Cerebellar nuclear complex (tissue), 1 donor: ENCODE measurements at places on chromosomes 1 and 21.

GRCh38 chr1:197783510-197783948 is 8.2 kb upstream of the DENND1B start:
- no peak for DNase-seq

- no peak for DNase-seq
Observed at GRCh38 chr1:205144751-205145150, 23.0 kb upstream of the RBBP5 start.

GRCh38 chr1:233491953-233492620 is 121.8 kb upstream of the KCNK1 start:
- no peak for DNase-seq

- DNase-seq, result no peak
Observed at GRCh38 chr1:179757933-179758332, 14.8 kb downstream of the FAM163A start.

- no peak for DNase-seq
Observed at GRCh38 chr1:21338573-21339355, 48.5 kb upstream of the ECE1 start.

- DNase-seq, result no peak
Observed at GRCh38 chr1:76006234-76006633, 68.3 kb upstream of the ST6GALNAC3 start.

DNA sequence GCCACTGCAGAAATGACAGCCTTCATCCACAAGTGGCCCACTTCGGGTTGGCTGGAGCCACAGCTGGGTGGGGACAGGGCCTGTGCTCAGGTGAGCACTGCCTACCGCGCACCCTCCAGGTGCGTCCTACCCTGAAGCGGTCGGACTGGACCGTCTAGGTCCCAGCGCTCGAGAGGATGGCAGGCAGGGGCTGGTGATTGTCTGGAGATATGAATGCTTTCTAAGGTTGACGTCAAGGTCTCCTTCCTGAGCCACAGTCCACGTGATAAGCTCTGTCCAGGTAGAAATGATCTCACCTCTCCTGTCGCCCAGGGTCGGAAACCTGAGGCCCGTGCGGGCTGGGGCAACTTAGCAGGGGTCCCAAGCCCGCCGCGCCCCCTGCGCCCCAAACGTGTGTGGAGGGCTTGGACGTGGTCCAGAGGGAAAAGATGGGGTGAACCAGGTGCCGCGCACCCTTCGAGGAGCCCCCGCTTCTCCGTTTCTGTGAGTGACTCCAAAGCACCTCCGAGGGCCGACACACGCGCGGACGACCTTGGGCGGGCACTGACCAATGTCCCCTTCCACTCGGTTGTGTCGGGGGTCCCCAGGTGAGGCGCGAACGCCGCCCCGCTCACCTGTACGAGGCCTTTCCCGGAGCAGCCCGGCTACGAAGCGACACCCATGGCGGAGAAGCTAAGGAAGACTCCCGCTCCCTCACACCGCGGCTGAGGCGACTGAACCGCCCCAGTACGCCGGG is 853 bp upstream of the DOP1B start:
- no peak for DNase-seq

DNA sequence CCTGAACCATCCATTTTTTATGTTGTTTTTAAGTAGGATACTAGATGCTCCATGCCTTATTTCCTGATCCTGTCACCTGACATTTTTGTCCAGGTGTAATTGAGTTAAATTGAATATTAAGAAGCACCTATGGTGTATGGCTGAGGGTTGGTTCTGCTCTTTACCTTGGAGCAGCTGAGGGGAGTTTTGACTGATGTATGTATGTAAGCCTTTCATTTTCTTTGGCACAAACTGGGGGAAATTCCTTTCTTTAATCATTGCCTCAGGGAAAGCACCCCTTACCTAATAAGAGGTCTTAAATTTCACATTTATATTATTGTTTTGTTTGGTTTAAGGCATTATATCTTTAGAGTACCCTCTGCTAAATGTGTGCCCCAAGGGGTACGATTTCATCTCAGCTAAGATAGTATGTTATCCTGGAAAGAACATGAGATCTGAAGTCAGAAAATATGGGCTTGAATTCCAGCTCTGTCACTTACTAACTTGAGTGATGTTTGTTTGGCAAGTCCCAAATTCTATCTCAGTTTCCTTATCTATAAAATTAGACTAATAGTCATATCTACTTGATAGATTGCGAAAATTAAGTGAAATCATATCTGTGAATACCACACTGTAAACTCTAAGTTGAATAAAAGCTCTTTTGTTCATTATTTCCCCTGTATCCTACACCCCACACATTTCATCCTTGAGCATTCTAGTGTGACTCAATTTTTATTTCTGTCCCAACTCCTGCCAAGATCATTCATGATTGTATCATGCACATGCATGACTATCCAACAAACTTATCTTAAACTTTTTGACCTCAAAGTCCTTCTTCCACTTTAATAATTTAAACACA is 57.7 kb upstream of the NUF2 start:
- no peak for DNase-seq

- no peak for DNase-seq
Observed at GRCh38 chr1:26279456-26280332, at the start of gene SH3BGRL3. Gene SH3BGRL3 (plus strand): TSS chr1:26280086. CDS start chr1:26280156, 70 bp downstream.

- no peak for DNase-seq
Observed at GRCh38 chr1:235442788-235443429, 61.3 kb downstream of the B3GALNT2 start.

DNA sequence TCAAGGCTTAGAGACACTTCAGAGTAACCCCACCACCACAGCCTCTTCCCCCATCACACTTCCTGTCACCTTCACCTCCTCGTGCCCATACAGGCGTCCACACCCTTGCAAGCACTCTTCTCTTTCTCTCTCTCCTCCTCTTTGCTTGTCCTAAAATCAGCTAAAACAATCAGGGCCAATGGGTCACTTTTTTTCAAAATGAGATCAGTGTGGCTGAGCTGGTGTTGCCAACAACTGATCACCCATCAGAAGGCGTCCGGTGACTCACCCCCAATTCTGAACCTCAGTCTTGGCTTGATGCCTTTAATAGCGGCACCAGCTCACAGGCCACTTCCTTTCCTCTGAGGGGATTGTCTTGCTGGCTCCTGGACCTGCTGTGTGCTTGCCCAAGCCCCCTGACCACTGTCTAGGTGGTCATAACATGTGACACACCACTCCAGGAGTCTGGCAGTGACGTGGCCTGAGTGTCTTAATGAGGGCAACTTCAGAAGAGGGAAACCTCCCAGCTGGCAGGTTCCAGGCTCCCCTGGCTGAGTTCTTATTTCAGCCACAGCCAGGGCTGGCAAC is 1.6 kb downstream of the DRAXIN start:
- no peak for DNase-seq

- DNase-seq, result no peak
Observed at GRCh38 chr1:110384581-110385321, 6.1 kb downstream of the SLC16A4 start.

DNA sequence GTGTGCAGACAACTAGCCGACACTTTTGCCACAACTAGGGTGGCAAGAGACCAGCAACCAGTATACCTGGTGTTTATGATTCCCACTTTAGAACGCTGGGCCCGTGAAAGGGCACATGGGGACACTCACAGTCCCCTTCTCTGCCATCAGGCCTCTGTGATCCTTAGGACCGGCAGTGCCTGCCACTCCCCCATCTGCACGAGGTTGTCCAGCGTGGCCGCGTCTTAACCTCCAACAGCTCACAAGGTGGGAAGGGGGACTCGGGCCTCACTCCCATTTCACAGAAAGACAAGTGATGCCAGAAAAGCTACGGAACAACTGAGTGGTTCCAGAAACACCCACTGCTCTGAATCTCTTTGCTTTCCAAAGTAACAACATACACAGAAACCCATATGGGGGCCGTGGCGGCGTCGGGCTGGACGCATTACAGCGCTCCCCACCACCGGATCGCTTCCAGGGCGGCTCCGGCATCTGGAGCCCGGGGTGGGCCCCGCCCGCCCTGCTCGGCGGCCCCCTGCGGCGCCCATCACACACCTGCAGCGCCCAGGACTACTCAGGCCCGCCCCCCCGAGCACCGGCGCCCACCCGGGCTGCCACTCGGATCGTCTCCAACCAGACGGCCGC is 1.0 kb downstream of the ZNF496 start:
- DNase-seq, result no peak

GRCh38 chr1:187714470-187714869 is 885.7 kb downstream of the PLA2G4A start:
- DNase-seq, result no peak
